ENCODE measurements at places on chromosomes 6 and 20.

DNA sequence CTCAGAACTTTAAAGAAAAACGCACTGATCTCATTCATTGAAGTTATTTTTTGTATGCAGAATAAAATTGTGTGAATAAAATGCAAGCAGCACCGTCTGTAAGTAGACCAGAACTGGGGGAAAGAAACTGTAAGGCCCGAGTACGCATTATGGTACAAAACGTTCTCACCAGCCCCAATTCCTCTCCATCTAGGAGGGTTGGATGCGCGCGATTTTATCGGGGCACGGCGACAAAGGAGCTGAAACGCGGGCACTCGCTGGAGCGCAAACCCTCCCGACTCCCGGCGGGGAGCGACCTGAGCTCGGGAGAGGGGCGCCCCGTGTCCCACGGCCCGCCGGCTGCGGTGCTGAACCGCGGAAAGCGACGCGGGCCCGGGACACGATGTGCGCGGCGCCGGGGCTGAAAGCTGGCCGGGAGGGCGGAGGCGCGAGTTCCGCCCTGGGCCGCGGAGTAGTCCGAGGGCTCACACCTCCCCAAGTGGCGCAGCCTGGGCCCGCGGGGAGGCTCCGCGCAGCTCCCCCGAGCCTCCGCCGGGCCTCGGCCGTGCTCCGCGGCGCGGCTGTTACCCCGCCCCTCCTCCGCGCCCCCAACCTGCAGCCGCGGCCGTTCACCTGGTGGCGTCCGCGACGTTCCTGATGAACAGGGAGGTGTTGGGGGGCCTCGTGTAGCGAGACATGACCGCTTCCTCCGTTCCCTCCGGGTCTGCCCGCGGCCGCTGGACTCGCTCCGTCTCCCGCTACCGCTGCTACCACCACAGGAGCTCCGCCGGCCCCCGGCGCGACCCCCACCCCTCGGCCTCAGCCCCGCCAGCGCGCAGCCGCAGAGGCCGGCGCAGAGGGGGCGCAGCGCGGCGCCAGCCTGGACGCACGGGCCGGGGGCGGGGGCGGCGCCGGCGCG is at the start of gene SRSF12:
Gene SRSF12 (minus strand): TSS at position 861 of the 898 bp plus-strand sequence. CDS start 184 bp downstream, at position 677.
- DNase-seq, result no peak

DNA sequence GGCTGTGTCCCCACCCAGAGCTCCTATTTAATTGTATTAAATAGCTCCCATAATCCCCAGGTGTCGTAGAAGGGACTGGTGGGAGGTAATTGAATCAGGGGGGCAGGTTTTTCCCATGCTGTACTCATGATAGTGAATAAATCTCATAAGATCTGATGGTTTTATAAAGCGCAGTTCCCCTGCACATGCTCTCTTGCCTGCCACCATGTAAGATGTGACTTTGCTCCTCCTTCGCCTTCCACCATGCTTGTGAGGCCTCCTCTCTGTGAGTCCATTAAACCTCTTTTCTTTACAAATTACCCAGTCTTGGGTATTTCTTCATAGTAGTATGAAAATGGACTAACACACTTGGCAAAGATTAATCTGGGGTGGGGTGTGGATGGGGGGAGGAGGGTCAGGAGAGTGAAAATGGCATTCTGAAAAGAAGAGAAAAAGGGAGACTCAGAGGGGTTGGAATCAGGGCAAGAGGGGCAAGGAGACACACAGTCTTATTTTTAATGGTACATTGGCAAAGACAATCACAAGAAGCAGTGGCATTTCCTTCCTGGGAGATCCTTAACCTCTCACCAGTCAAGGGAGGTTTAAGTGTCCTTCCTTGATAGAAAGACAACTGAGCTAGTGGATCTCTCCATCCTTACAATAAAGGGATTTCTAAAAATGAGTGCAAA is 37.5 kb upstream of the NOX3 start:
- DNase-seq, result no peak

GRCh38 chr20:49484180-49485140 is 2.0 kb upstream of the KCNB1 start:
- peak; percentile 59 for DNase-seq

DNA sequence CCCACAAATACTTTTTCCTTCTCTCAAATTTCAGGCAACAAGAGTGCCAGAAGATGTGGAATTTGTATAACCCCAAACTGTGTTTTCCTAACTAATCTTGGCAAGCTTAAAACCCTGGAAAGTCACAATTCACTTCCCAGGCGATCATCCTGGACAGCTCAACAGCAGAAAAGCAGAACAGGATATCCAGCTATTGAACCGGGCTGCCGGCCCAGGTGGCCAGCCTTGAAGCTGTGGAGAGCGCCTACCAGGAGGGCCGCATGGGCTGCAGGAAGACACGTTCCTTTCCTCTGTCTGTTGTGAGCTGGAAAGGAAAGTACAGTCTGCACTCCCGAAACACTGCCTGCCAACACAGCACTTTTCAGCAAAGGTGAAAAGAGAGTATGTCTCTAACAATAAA is 719.7 kb upstream of the MARCKS start:
- DNase-seq, result no peak

GRCh38 chr6:147267658-147268057 is 63.4 kb downstream of the STXBP5 start:
- DNase-seq, result no peak

- DNase-seq, result no peak
Observed at GRCh38 chr6:49332781-49333180, 130.3 kb downstream of the MMUT start.

- DNase-seq, result no peak
Observed at GRCh38 chr20:33788351-33789049, 22.6 kb upstream of the CHMP4B start.
